GM23248 (cell line): ENCODE measurements at places on chromosomes 1 and 21.

GRCh38 chr1:57866998-57867397, 443.1 kb upstream of the DAB1 start:
- H3K4me3 ChIP-seq = no peak overlapping the region
- no peaks in the 10 kb centered on the region for H3K4me1 ChIP-seq
- H3K27me3 ChIP-seq = no peaks in the 10 kb centered on the region
- no peak for DNase-seq
- no peak overlapping the region for H3K27ac ChIP-seq

GRCh38 chr1:160818207-160818937, 22.4 kb downstream of the LY9 start:
- no peaks in the 10 kb centered on the region for H3K36me3 ChIP-seq
- no peaks in the 10 kb centered on the region; the same call in 1 of the 2 replicates for H3K27me3 ChIP-seq
- no peak overlapping the region for H3K27ac ChIP-seq
- no peak overlapping the region for H3K4me3 ChIP-seq
- no peaks in the 10 kb centered on the region for H3K4me1 ChIP-seq

DNA sequence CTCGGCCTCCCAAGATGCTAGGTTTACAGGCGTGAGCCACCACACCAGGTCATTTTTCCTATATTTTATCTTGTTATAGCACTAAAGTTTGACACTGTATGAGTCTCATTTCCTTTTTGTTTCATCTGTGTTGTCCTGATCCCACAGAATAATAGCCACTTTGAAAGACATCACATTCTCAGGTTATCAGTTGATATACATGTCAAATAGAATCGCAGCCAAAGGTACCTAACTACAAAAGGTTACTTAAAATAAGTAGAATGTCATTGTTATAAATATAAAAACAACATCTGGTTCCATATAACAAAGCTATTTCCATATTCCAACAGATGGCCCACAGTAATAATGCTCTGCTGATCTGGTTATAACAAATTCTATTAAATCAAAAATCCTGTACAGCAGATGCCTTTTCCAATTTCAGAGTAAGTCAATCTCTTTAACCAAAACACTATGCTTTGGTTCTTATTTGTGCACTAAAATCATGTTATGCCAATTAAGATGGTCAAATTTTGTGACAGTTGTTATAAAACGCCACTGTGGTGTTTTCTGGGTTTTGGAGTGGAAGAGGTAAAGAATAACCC, 6.0 kb downstream of the FOXJ3 start:
- DNase-seq = no peak
- no peaks in the 10 kb centered on the region for H3K36me3 ChIP-seq
- H3K27me3 ChIP-seq = no peaks in the 10 kb centered on the region
- no peak overlapping the region for H3K27ac ChIP-seq
- H3K4me3 ChIP-seq = no peak overlapping the region

- no peaks in the 10 kb centered on the region for H3K27me3 ChIP-seq
- H3K4me3 ChIP-seq = no peak overlapping the region
- H3K4me1 ChIP-seq = peaks cover 20% of the 10 kb centered on the region
- H3K36me3 ChIP-seq = no peaks in the 10 kb centered on the region
These were observed 162.3 kb downstream of the PSMG1 start for GRCh38 chr21:39020751-39021477.

- no peaks in the 10 kb centered on the region for H3K27me3 ChIP-seq
- H3K4me3 ChIP-seq = no peak overlapping the region
- no peak for DNase-seq
These were observed 72.3 kb downstream of the HUNK start for GRCh38 chr21:31945141-31945540.

DNA sequence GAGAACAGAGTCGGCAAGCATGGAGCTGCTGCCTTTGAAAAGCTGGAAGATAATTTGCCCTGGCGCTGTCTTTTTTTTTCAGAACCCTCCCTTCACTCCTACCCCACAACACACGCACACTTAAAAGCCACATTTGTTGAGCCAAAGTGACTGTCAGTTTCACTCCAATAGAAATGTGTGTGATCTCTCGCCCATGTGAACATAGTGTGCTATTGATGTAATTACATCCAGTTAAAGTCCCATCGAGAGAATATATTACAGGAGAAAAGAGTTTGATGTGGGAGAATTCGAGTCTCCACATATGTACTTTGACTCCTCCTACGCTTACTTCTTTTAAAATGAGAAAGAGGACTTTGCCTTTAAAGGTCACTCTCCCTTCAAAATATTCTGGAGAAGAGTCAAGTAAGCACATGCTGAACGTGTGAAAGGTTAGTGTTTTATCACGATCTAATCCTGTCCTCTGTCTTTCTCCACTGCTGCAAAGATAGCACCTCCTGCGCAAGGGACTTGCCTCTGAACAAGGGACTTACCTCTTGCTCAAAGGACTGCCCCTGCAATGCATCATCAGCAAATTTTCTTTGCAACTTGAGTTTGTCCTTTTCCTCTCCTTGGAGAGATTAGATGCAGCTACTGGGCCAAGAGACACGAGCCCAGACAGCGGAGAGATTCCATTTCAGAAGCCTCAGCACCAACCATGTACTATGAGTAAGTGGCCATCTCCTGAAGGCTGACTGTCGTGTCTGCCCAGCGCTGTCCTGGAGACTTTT, 613.9 kb downstream of the PTPRU start:
- H3K27ac ChIP-seq = no peak overlapping the region
- no peak overlapping the region for H3K4me3 ChIP-seq
- no peaks in the 10 kb centered on the region for H3K36me3 ChIP-seq
- H3K4me1 ChIP-seq = no peaks in the 10 kb centered on the region
- no peak for DNase-seq

DNA sequence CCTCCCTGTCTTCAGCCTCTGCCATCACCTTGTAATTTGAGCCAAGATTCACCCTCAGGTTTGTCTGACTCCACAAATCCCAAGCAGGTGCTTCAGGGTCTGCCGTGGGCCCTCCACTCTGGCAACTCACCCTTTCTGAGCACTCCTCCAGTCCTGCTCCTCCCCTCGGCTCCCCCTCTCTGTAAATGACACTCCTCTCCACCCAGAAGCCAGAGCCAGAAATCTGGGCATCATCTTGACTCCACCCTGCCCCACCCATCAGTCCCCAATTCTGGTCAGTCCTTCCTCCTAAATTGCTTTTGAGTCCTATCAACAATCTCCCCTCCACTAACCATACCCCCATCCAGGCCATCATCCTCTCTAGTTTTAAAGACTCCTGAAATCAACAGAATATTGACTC, 40.5 kb downstream of the RCSD1 start:
- no peak overlapping the region for H3K27ac ChIP-seq
- H3K4me3 ChIP-seq = no peak overlapping the region
- H3K4me1 ChIP-seq = peaks cover 17% of the 10 kb centered on the region

DNA sequence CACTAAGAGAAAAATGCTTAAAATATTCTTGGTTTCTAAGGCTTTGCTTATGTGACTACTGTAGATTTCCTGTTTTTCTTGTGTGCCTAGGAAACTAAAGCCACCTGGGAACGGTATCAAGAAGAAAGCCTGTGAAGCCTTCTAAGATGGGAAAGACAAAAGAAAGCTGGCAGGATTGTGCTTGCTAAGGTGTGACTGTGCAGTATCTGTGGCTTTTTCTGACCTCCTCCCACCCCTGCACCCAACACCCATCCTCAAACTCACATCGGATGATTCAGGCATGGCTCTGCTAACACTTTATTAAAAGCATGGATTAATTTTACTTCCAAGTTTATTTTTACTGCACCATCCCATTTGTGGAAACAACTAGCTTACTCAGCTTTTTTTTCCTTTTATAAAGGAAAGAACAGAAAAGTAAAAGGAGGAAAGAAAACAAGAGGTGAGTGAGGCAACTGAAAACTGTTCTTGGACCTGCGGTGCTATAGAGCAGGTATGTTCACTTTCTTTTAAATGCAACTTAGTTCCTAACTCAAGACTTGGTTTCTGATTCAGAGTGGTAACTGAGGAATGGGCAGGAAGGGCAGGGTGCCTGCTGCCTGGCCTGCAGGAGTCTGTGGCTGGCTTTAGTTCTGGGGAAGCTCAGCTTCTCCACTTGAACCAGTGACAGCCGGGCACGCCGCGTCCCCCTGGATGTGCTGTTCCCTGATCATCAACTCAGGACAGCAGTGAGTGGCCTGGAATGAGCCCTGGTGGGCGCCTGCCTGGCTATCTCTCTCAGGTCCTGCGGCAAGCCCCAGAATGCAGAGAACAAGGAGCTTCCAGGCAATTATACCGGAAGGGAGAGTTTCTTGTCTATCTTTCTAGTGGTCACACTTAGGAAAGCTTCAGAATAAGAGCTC, at the start of gene GBP6:
GBP6 (plus strand) TSS at position 422 of the 899 bp plus-strand sequence. CDS start 4,493 bp downstream, outside the sequence.
- no peaks in the 10 kb centered on the region for H3K36me3 ChIP-seq
- H3K27me3 ChIP-seq = no peaks in the 10 kb centered on the region
- no peak within 1 kb of the TSS for H3K27ac ChIP-seq
- no peak within 1 kb of the TSS for H3K4me3 ChIP-seq
- H3K4me1 ChIP-seq = no peaks in the 10 kb centered on the region
- peak; percentile 4 for DNase-seq

GRCh38 chr1:57208741-57209302, 215.0 kb downstream of the DAB1 start:
- H3K27ac ChIP-seq = no peak overlapping the region
- H3K4me1 ChIP-seq = no peaks in the 10 kb centered on the region
- H3K4me3 ChIP-seq = no peak overlapping the region
- no peaks in the 10 kb centered on the region for H3K27me3 ChIP-seq
- no peak for DNase-seq
- no peaks in the 10 kb centered on the region for H3K36me3 ChIP-seq

GRCh38 chr21:46033410-46034400, 52.1 kb downstream of the COL6A1 start:
- no peak overlapping the region for H3K27ac ChIP-seq
- no peaks in the 10 kb centered on the region for H3K36me3 ChIP-seq
- peaks cover 21% of the 10 kb centered on the region for H3K4me1 ChIP-seq
- no peak for DNase-seq

- peak; percentile 97 for DNase-seq
- H3K4me1 ChIP-seq = peaks cover 18% of the 10 kb centered on the region
- H3K4me3 ChIP-seq = peak within 1 kb of the TSS; percentile 98
- H3K27me3 ChIP-seq = no peaks in the 10 kb centered on the region
These were observed at the start of gene PFKFB2 for GRCh38 chr1:207052911-207053769. TSS of gene PFKFB2 (plus strand) at chr1:207053275. CDS start at chr1:207054718, 1,443 bp downstream.

- H3K27ac ChIP-seq = no peak overlapping the region
- H3K27me3 ChIP-seq = no peaks in the 10 kb centered on the region
- no peak overlapping the region for H3K4me3 ChIP-seq
- DNase-seq = no peak
- no peaks in the 10 kb centered on the region for H3K4me1 ChIP-seq
These were observed 275.7 kb upstream of the CAMK1G start for GRCh38 chr1:209307846-209308245.

DNA sequence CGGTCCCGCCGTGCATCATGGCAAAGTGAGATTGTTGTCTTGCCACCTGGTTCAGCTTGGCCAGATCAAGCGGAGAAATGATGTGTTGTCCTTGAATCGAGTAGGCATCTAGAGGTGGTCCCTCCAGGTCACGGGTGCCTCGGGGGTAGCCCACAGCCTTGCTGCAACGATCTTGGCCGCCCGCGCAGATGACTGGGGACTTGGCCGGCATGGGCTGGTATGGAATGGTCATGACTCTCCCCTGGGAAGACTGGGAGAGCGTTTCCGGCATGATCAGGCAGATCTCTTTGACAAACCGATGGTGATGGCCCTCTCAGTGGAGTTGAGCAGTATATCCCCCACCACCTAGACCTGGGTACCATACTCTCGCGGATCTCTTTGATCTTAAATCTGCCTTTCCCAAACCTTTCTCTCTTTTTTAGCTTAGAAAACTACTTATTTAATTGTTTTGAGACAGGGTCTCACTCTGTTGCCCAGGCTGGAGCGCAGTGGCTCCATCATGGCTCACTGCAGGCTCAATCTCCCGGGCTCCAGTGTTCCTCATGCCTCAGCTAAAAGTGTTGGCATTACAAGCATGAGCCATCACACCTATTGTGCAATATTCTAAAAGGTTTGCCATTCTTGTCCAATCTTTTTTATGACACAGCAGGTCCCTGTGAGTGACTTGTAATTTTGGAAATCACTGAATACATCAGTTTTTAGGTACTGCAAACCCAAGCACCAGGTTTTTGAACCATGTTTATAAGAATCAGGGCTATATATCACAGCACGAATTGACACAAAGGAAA, 9.4 kb upstream of the ELAPOR1 start:
- peak; percentile 58 for DNase-seq
- no peaks in the 10 kb centered on the region for H3K27me3 ChIP-seq
- H3K27ac ChIP-seq = no peak overlapping the region
- no peaks in the 10 kb centered on the region for H3K36me3 ChIP-seq
- H3K4me3 ChIP-seq = no peak overlapping the region

GRCh38 chr1:38064197-38064903, 17.8 kb upstream of the POU3F1 start:
- no peak overlapping the region for H3K4me3 ChIP-seq
- peak; percentile 85 for DNase-seq
- H3K4me1 ChIP-seq = peaks cover 7% of the 10 kb centered on the region
- no peaks in the 10 kb centered on the region for H3K36me3 ChIP-seq

DNA sequence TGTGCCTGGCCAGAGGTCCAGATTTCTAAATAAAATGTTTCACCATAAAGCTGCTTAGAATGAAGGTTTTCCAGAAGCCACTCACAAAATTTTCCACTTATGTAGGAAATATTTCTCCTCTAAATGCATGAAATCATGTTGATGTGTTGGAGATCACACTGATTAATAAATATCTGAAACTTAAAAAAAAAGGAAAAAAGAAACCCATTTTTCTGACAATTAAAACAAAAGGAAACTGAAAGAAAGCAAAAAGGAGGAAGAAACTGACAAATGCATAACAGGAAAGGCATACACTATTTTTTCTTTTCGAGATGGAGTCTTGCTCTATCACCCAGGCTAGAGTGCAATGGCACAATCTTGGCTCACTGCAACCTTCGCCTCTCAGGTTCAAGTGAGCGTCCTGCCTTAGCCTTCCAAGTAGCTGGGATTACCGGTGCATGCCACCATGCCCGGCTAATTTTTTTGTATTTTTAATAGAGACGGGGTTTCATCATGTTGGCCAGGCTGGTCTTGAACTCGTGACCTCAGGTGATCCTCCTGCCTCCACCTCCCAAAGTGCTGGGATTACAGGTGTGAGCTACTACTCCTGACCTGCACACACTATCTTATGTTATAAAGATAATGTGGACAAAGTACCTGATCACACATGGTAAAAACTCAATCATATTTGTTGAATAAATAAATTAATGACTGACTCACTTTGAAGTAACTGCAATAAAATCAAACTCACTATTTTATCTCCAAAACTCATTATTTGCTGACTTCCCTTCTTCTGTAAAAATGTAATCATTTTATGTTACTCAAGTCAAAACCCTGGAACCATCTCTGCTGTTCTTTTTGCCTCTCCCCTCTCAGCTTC, 149.8 kb upstream of the NR5A2 start:
- no peaks in the 10 kb centered on the region for H3K27me3 ChIP-seq
- DNase-seq = no peak
- H3K4me3 ChIP-seq = no peak overlapping the region
- H3K36me3 ChIP-seq = no peaks in the 10 kb centered on the region

DNA sequence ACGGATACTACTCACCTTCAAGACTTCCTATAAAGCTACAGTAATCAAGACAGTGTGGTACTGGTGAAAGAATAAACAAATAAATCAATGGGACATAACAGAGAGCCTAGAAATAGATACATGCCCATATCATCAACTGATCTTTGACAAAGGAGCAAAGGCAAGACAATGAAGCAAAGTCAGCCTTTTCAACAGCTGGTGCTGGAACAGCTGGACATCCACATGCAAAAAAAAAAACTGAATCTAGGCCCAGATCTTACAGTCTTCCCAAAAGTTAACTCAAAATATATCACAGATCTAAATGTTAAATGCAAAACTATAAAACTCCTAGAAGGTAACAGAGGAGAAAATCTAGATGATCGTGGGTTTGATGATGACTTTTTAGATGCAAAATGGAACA, 170.3 kb downstream of the MIS18A start:
- no peaks in the 10 kb centered on the region for H3K36me3 ChIP-seq
- no peaks in the 10 kb centered on the region for H3K27me3 ChIP-seq
- no peaks in the 10 kb centered on the region for H3K4me1 ChIP-seq
- no peak overlapping the region for H3K27ac ChIP-seq
- no peak overlapping the region for H3K4me3 ChIP-seq
- no peak for DNase-seq
